ENCODE measurements at places on chromosomes 12 and 14.
A peak's percentile ranks its signal among the peaks of the same experiment; 100 is the strongest.

DNA sequence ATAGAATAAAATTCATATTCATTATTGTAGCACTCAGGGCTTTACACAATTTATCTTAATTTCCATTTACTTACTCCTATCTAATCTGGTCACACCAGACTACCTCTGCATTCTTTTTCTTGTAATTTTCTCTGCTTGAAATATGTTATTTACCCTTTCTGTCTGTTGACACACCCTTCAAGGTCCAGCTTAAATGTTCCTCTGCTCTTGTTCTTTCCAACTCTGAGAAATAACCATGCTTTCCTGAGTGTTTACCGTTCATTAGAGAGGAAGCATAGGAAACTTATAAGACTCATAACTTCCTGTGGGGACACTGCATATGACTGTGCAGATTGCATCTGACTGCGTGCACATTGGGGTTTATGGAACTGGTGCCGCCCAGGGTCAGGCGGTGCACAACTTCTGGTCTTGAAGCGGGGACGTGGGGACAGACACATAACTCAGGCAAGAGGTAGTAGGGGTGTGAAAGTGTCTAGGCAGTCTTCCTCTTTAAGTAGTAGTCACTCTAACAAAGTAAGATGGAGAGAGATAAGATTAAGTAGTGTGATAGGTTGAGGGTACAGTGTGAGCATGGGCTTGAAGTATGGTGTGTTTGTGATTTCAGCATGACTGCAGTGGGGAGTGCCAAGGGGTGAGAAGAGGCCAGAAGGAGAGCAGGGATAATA lies 42.6 kb upstream of the FOXJ2 start:
- no peak for DNase-seq

DNA sequence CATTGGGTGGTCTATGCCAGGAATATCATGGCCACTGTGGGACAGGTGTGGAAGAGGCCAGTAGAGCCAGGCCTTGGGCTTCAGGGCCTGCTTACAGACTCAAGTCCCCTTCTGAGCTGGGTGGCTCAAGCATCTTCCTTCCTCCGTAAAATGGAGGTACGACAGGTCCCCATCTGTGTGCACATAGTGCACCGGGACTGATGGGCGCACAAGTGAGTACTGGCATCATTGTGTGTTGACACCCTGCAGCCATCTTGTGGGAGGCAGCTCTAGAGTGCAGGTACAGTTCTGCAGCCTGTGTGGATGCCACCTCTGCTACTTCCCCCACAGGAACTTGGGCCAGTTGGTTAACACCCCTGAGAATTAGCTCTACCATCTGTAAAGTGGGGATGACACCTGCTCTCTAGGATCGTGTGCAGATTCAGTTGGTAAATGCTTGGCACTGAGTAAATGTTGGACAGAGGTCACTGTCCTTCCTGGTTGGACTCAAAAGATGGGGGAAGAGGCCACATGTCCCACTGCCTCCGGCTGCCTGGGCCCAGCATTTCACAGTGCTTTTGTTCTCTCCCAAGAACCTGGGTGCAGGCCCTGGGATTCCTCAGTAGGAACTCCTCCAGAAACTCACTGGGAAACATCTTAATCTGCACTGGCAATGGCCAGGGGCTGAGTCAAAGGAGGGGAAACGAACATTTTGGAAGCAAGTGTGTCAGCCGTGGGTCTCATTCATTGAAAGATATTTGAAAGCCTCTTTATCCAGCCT lies 70.6 kb downstream of the C14orf132 start:
- no peak for DNase-seq

DNA sequence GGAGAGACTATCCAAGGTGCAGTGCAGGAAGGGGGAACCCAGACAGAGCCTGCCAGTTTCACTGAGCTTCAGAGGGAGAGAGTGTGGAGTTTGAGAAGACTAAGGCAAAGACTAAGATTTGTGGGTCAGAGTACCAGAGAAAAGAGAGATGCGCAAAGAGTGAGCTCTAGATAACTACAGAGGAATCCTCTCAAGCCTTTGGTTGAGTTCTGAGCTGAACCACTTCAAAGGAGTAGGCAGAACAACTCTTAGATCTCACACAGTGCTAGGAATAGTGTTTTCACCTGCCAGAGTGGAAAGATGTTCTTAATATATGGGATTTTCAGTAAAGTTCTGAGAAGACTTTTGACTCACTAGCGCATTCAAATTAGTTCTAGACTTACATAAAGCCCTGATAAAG lies 10.7 kb upstream of the M6PR start:
- DNase-seq: no peak

- no peak for DNase-seq
These were observed 209.7 kb upstream of the NPAS3 start for GRCh38 chr14:32728976-32729375.

GRCh38 chr12:117042171-117042842 lies 56.9 kb downstream of the TESC start:
- DNase-seq: no peak

- DNase-seq: no peak
These were observed 5.7 kb downstream of the WNT5B start for GRCh38 chr12:1634590-1635191.

DNA sequence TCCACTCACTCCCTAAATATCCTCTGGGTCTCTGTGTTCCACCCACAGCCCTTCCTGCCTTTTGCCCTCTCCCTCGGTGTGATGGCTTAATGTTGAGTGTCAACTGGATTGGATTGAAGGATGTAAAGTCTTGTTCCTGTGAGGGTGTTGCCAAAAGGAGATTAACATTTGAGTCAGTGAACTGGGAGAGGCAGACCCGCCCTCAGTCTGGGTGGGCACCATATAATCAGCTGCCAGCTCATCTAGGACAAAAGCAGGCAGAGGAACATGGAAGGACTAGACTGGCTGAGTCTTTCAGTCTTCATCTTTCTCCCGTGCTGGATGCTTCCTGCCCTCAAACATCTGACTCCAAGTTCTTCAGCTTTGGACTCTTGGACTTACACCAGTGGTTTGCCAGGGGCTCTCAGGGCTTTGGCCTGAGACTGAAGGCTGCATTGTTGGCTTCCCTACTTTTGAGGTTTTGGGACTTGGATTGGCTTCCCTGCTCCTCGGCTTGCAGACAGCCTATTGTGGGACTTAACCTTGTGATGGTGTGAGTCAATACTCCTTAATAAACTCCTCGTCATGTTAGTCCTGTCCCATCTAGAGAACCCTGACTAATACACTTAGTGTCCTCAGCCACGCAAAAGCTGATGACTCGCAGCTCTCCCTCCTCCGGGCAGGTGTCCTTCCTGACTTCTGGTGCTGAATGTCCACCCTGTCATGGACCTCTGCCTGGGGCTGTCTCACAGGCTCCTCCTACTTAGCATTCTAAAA lies 5.9 kb downstream of the DGLUCY start:
- peak; percentile 28 for DNase-seq

- DNase-seq: no peak
These were observed 406 bp downstream of the TMEM263 start for GRCh38 chr12:106956048-106956578.

GRCh38 chr12:63206909-63207308 lies 55.9 kb upstream of the AVPR1A start:
- DNase-seq: no peak

DNA sequence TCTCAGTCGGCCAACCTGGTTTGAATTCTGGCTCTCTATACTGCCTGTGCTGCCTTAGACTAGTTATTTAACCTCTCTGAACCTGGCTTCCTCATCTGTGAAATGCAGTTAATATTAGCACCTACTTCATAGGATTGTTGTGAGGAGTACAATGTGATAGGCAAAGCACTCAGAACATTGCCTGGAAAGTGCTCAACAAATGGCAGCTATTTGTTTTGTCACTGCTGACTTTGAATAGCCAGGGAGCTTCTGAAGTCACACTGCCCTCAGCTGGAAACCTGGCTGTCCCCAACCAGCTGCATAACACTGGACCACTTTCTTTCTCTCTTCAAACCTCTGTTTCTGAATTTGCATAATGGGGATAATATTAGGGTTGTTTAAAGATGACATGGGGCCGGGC lies 9.6 kb downstream of the TMEM30B start:
- no peak for DNase-seq

- DNase-seq: peak; percentile 94
These were observed 8.9 kb upstream of the FOXN3 start for GRCh38 chr14:89425931-89426330.

GRCh38 chr12:76024942-76025600 lies 6.5 kb downstream of the PHLDA1 start:
- DNase-seq: no peak

- no peak for DNase-seq
These were observed 117.8 kb upstream of the HIF1A start for GRCh38 chr14:61577506-61577931.

- DNase-seq: no peak
These were observed 334.4 kb downstream of the EMP1 start for GRCh38 chr12:13530966-13531365.

GRCh38 chr12:54968181-54968730 lies 16.3 kb downstream of the TESPA1 start:
- DNase-seq: no peak

- DNase-seq: no peak
These were observed 10.7 kb downstream of the DAAM1 start for GRCh38 chr14:59199205-59199604.

DNA sequence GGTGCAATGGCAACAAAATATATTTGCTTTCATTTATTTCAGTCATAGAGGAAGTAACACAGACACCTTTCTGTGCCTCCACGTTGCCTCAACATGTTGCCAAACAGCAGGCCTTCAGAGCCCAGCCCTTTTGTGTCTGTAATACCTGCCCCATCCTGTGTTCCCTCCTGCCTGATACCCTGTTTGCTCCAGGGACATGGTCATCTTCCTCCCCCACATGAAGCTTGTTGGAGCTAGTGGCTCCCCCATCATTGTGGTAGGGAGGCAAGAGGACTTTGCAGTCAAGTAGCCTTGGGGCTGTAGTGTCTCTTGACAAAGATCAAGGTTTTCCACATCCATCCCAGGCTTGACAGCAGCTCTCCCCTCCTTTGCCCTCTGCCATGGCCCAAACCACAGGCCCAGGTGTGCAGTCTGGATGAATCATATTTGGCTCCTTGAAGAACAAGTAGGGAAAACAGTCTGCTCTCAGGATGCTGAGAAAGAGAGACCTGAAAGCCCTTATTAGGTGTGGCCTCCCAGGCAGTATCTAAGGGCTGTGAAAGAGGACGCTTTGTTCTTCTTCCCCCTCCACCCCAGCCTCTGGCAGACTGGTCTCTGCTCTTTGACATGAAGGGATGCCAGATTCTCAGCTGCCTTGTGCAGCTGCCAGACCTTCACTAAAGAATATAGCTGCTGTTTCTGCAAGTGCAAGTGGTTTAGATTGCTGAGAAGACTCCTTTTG lies 329.0 kb downstream of the C12orf75 start:
- no peak for DNase-seq

DNA sequence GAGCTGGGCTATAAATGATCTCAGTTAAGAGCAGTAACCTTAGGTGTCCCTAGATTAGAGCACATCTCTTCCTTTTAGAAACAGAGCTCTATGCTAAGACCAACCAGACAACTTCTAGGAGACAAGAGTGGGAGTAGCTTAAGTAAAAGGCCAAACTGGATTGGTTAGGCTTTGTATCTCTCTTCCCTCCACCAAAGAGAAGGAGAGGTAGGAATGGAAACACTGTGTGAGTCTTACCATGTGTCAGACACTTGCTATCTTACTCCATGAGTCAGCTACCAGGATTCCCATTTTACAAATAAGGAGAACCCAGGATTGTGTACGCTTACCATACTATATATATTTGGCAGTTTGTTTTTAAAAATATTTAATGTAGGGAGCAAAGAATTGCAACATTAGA lies 122.9 kb downstream of the PAX9 start:
- DNase-seq: no peak

DNA sequence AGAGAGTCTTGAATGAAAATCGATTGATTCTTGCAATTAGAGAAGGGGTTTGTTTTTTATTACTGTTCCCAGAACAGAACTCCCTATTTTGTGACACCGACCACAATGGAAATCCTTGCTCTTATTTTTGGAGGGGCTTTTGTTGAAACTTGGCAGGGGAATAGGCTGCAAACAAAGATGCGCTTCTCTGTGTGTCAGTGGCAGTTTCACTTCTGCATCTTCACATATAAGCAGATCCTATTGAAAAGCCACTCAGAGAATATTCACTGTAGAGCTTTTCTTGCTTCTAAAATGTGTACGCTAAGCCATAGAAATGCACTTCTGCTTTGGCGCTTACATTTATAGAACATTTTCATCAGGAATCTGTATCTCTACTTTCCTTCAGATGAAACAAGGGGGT lies 1822.4 kb upstream of the SEL1L start:
- no peak for DNase-seq

GRCh38 chr12:13523536-13524307 lies 327.2 kb downstream of the EMP1 start:
- DNase-seq: no peak

- no peak for DNase-seq
These were observed 207.7 kb downstream of the BCAT1 start for GRCh38 chr12:24741216-24741615.

GRCh38 chr12:19597167-19598026 lies 158.1 kb downstream of the AEBP2 start:
- no peak for DNase-seq

DNA sequence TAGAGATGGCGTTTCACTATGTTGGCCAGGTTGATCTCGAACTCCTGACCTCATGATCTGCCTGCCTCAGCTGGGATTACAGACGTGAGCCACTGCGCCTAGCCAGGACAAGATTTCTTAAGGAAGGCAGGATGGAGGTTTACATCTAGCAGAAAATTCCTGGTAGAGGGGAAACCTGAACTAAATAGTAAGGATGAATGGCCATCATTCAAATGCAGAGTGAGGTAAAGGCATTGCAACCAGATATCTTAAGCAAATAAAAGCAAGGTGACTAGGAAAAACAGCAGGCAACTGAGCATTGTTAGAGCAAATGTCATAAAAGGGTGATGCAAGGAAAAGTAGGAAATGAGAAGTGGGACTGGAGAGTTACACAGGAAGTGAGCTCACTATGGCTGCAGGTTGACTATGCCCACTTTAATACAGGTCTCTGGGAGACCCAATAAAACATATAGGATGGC lies 133.0 kb downstream of the SOX5 start:
- no peak for DNase-seq

DNA sequence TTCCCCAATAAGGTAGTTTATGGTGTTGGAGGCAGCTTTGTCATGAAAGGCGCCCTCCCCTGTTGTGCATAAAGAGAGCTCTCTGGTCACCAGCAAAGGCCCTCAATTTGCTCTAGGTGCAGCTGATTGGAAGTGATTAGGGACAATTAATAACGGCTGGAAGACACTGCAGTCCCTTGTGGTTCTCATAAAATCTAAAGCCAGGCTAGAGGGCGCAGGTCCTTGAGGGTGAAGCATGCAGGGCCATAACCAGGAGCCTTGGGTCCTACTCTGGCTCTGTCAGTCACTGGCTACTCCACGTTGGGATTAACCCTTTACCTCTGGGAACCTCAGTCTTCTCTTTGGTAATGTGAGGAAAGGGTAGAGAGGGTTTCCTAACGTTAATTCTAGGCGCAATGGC lies 1.9 kb downstream of the DAAM1 start:
- no peak for DNase-seq

DNA sequence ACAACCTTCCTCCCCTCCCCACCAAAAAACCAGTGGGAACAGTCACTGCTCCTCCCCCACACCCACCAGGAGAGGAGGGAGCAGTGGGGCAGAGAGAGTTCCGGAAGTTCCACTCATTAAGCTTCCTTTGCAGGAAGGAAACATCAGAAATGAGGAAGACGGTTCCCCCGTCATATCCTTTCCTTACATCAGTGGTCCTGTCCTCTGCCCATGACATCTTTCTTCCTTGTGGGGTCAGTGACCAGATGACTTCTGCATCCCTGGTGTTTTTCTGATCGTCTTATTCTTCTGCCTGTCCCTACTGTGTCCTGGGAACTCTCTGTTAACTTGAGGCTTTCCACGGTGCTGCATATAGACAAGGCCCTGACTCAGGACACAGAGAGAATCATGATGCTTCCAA lies 40.8 kb upstream of the SPTLC2 start:
- DNase-seq: no peak

- DNase-seq: no peak
These were observed 32.9 kb downstream of the CALM1 start for GRCh38 chr14:90429754-90430153.

Measured in AG09309 (cell line).